A549 treated with Hydrocortisone at 1 μM for 4 hours (cell line): ENCODE measurements at places on chromosomes 3 and 15. TPM values are rescaled to one million over a fixed set of nuclear protein-coding genes. Genes with fewer than 3 reads are reported as not detected.

Gene IQCB1
- total RNA-seq: 9.9 to 11.8 TPM (median 10.2 TPM) in 5 replicates

Gene KNG1
- 0.06 TPM in 1 of 5 replicates, not detected in the others for total RNA-seq

Gene ISLR
- 0.22 to 0.50 TPM (median 0.36 TPM) in 5 replicates for total RNA-seq

Gene AMOTL2
- total RNA-seq: 48.8 to 54.2 TPM (median 50.3 TPM) in 5 replicates

Gene SLC2A2
- not detected in 5 replicates for total RNA-seq

Gene ATP13A4
- total RNA-seq: 0.10 TPM in 1 of 5 replicates, not detected in the others

Gene TRIM42
- not detected in 5 replicates for total RNA-seq

Gene SLC28A1
- 0.03 to 0.06 TPM in 2 of 5 replicates, not detected in the others for total RNA-seq

Gene LRRC31
- total RNA-seq: not detected in 5 replicates

Gene CHRNA5
- total RNA-seq: 29.7 to 34.6 TPM (median 32.5 TPM) in 5 replicates

Gene GCNT3
- 121 to 140 TPM (median 128 TPM) in 5 replicates for total RNA-seq

Gene HRG
- total RNA-seq: not detected in 5 replicates

Gene DUOXA2
- total RNA-seq: not detected in 5 replicates

Gene KLF15
- 0.52 to 0.81 TPM (median 0.73 TPM) in 5 replicates for total RNA-seq

Gene GOLGA8J
- total RNA-seq: 0.16 TPM in 1 of 5 replicates, not detected in the others

Gene GNAT1
- total RNA-seq: 0.21 TPM in 1 of 5 replicates, not detected in the others

Gene MESP1
- 1.2 to 8.5 TPM (median 6.7 TPM) in 5 replicates for total RNA-seq

Gene SKOR1
- 0.02 to 0.07 TPM (median 0.05 TPM) in 5 replicates for total RNA-seq

Gene IL17RE
- total RNA-seq: 1.4 to 2.3 TPM (median 1.6 TPM) in 5 replicates

Gene PGBD4
- 1.2 to 1.9 TPM (median 1.5 TPM) in 5 replicates for total RNA-seq

Gene COL6A5
- not detected in 5 replicates for total RNA-seq

Gene SH3GL3
- 0.38 to 0.75 TPM (median 0.61 TPM) in 5 replicates for total RNA-seq

Gene CCDC191
- total RNA-seq: 1.4 to 2.4 TPM (median 1.5 TPM) in 5 replicates

Gene ZNF80
- total RNA-seq: not detected in 5 replicates

Gene P2RY14
- not detected in 5 replicates for total RNA-seq

Gene PLD1
- total RNA-seq: 7.3 to 10.4 TPM (median 8.3 TPM) in 5 replicates

Gene C3orf22
- not detected in 5 replicates for total RNA-seq

Gene ARHGAP31
- 0.75 to 1.6 TPM (median 1.2 TPM) in 5 replicates for total RNA-seq

Gene FBXL22
- 0.15 to 0.76 TPM (median 0.25 TPM) in 5 replicates for total RNA-seq

Gene MORC1
- total RNA-seq: not detected in 5 replicates

Gene SEMA3B
- 6.0 to 9.4 TPM (median 6.2 TPM) in 5 replicates for total RNA-seq

Gene IL12A
- total RNA-seq: 1.2 to 1.7 TPM (median 1.6 TPM) in 5 replicates

Gene CEMIP
- 1.0 to 1.6 TPM (median 1.2 TPM) in 5 replicates for total RNA-seq

Gene HTD2
- total RNA-seq: 5.0 to 7.4 TPM (median 6.7 TPM) in 5 replicates
